Prostate gland (tissue), 2 donors: ENCODE measurements at places on chromosomes 16 and 17.

DNA sequence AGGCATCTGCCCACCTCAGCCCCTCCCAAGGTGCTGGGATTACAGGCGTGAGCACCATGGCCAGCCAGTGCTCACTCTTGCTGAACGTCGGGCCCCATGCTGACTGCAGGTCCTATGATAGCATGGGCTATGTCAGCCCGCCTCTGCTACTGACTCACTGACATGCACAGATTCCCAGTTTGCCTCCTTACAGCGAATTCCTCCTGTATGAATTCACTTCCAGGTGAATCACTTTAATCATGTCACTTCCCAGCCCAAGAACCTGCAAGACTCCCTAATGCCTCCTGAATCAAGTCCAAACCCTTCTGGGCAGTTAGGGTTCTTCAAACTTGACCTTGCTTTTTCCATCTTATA is 16.1 kb upstream of the UBTF start:
- no peak for DNase-seq

- DNase-seq: peak; percentile 58
These were observed 3.1 kb downstream of the CDC6 start for GRCh38 chr17:40290629-40291280.

- no peak for DNase-seq
These were observed 6.2 kb downstream of the SLC47A1 start for GRCh38 chr17:19539841-19540311.

GRCh38 chr16:85983606-85984230 is 84.8 kb downstream of the IRF8 start:
- no peak for DNase-seq

DNA sequence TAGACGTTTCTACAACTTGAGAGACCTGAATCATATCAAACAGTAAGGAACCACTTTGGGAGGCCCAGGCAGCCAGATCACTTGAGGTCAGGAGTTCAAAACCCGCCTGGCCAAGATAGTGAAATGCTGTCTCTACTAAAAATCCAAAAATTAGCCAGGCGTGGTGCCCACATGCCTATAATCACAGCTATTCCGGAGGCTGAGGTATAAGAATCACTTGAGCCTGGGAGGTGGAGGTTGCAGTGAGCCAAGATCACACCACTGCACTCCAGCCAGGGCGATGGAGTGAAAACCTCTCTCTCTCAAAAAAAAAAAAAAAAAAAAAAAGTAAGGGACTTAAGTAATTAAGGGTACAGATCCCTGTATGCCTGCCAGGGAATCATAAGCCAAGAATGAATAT is 103.4 kb upstream of the NUDT7 start:
- DNase-seq: no peak

DNA sequence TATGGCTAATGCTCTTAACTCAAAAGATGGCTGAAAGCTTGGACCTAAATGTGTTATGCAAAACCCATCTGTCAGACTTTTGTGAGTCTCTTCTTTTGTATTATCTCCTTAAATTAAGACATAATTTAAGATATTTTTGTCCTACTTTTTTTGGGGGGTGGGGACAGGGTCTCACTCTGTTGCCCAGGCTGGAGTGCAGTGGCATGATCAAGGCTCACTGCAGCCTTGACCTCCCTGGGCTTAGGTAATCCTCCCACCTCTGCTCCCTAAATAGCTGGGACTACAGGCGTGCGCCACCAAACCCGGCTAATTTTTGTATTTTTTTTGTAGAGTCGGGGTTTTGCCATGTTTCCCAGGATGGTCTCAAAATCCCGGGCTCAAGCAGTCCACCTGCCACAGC is 7.1 kb downstream of the CLTC start:
- DNase-seq: no peak

- no peak for DNase-seq
These were observed 1003.2 kb upstream of the GOT2 start for GRCh38 chr16:59737274-59737673.

DNA sequence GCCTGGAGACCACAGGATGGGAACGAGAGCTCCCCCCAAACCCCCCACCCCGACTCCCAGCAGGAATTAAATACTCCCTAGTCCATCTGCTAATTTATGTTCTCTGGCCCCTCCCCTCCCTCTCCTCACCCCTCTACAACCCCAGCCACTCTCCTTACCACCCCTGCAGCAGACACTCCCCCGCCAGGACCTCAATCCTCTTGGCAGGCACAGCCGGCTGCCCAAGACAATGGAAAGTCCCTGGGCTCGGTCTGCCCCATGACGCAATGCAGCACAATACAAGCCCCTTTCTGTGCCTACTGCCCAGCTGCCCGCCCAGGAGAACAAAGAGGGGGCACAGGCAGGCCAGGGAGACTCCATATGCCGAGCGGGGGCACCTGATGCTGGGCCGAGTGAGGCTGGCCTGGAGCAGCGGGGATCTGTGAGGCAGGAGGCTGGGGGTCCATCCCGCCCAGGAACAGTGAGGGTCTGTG is 30.3 kb upstream of the CDC42EP4 start:
- peak; percentile 64 for DNase-seq
